GM13977 (cell line): ENCODE measurements at places on chromosomes 4 and X.

DNA sequence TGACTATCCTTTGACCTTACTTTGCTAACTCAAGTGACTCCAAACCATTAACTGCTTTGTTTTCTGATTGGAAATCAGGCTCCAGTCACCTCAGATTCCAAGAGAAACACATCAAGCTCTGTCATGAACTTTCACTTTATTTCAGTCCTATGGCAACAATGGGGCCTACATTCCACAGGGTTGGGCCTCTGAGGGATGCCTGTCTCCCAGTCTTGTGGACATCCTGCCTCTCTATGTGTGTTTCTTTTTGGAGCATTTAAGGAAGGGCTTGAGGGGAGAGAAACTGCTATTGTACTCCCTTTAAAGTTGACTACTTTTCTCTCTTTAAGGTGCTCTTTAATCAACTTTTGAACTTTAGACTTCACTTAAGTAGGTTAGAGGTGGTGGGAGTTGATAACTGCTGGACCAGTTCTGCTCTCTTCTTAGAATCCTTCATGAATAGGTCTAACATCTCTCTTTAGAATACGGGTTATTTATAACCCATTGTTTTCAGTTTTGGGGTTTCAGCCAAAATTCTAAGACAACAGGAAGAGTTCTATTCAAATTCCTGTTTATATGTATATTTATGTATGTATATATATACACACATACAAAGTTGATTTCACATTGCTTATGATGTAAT, 274.3 kb upstream of the NR3C2 start:
- no peak for DNase-seq

DNA sequence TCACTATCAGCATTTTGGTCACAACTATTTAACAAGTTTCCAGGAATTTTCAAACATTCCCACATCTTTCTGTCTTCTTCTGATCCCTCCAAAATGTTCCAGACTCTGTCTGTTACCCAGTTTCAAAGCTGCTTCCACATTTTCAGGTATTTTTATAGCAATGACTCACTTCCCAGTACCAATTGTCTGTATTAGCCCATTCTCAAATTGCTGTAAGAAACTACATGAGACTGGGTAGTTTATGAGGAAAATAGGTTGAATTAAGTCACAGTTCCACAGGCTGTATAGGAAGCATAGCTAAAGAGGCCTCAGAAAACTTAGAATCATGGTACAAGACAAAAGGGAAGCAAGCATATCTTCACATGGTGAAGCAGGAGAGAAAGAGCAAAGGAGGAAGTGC, 475.0 kb upstream of the PCDH7 start:
- DNase-seq, result no peak

GRCh38 chrX:41377624-41378023, 43.7 kb downstream of the DDX3X start:
- peak; percentile 49 for DNase-seq

DNA sequence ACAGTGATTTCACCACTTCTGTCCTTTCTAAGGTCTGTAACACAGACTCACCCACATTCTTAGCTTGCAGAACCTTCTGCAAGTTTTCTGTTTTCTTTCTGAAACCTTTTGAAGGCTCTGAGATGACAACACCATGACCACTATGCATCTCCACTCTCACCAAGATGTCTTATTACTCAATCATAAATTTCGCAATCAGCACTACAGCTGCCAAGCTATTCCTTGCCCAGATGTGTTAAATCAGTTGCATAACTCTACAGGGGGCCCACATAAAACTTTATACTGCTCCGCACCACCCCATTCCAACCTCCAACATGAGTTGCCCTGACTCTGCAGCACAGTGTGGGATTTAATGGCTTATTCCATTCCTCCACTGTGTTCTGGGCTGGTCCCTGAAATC, 229.9 kb downstream of the COL25A1 start:
- no peak for DNase-seq

GRCh38 chr4:94350095-94350494, 7.5 kb upstream of the HPGDS start:
- no peak for DNase-seq

DNA sequence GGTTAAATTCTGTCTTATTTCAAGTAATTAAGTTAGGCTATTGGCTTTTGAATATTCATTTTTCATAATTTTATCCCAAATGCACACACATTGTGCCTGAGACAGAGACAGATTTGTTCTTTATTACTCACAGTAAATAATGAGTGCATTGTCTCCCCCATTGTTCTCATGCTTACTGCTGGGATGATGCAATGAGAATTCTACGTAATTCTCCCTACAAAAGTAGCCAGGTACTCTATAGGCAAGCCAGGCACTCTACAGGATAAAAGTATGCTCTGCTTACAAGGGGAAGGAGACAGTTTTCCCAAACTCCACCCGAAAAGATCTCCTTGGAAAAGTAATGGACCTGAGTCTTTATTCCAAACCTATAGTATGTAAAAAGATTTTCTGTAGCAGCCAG, 1890.7 kb upstream of the PCDH10 start:
- DNase-seq, result no peak

- DNase-seq, result no peak
These were observed 46.4 kb downstream of the IL13RA1 start for GRCh38 chrX:118773782-118774181.

DNA sequence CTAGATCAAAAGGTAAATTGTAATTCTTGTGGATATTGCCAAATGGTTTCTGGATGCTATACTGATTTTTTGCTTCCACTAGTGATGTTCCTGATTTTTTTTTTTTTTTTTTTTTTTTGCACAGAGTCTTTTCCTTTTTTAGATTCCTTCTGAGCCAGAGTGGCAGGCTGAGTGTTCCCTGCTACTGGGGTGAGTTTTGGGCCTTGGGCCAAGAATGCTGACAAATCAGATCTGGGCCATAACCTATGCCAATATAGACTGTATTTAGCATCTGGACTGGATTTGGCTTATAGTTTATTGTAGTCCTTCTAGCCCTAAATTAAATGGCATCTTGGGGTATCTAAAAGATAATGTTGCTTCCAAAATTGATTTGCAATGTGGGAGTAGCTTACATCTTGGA, 52.8 kb downstream of the REPS2 start:
- DNase-seq, result no peak

GRCh38 chr4:184705692-184706091, 28.2 kb downstream of the CENPU start:
- no peak for DNase-seq

GRCh38 chrX:97529536-97530200, 646.0 kb downstream of the RPA4 start:
- no peak for DNase-seq

GRCh38 chr4:6909970-6910339, 329 bp downstream of the TBC1D14 start:
- DNase-seq, result no peak

DNA sequence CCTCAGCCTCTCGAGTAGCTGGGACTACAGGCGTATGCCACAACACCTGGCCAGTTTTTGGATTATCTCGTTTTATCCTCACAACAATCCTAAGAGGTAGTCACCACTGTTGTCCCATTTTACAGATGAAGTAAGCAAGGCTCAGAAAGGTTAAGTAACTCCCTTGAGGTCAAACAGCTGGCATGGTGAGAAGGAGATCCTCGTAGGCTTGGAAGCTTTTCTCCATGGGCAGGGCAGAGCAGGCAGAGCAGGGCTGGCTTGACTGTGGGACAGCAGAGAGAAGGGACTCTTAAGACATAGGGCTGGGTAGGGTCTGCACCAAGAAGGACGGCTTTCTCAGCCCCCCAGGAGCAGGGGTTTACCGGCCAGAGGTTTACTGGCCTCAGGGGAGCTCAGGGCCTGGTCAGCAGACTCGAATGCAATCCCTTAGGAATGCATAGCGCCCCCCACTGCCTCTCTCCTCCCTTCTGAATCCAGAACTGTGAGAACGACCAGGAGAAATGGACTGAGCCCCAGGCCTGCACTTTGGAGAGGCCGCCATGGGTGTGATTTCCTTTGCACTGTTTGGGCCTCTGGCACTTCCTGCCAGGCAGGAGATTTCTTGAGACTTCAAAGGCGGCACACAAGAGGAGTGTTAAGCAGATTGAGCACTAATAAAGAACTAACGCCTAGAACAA, 14.0 kb upstream of the CDKN2AIP start:
- no peak for DNase-seq

- no peak for DNase-seq
These were observed 1219.0 kb downstream of the ARAP2 start for GRCh38 chr4:35025152-35025834.
